H4 (cell line): ENCODE measurements at places on chromosomes 3 and 15. TPM values are rescaled to one million over a fixed set of nuclear protein-coding genes. Genes with fewer than 3 reads are reported as not detected.

The AMOTL2 gene
- total RNA-seq, result 21.5 and 23.0 TPM in 2 replicates

The HIGD2B gene
- not detected in 2 replicates for total RNA-seq

The ZBTB47 gene
- 1.9 and 3.8 TPM in 2 replicates for total RNA-seq

The SLC35A5 gene
- 40.4 and 44.3 TPM in 2 replicates for total RNA-seq

The ADAMTS7 gene
- 1.5 and 5.5 TPM in 2 replicates for total RNA-seq

The SLC15A2 gene
- total RNA-seq, result 0.02 and 0.12 TPM in 2 replicates

The CYP8B1 gene
- total RNA-seq, result not detected in 2 replicates

The UROC1 gene
- not detected in 2 replicates for total RNA-seq

The CTXN2 gene
- total RNA-seq, result not detected in 2 replicates
